ENCODE measurements at places on chromosomes 11 and 22. TPM values are rescaled to one million over a fixed set of nuclear protein-coding genes. Genes with fewer than 3 reads are reported as not detected.

The LAMTOR1 gene
- total RNA-seq: 74.9 TPM

The SLC22A12 gene
- not detected for total RNA-seq

The APOBEC3F gene
- total RNA-seq: 6.5 TPM

GRCh38 chr11:9651899-9652748 lies 11.8 kb upstream of the SWAP70 start:
- DNase-seq: no peak

GRCh38 chr11:97722065-97722464 lies 1298.7 kb upstream of the CNTN5 start:
- DNase-seq: no peak

The ACR gene
- total RNA-seq: 0.45 TPM

The KLHDC7B gene
- 7.2 TPM for total RNA-seq

The DCHS1 gene
- total RNA-seq: 33.4 TPM

Measured in chondrocyte (in vitro differentiated cells).